Aorta (tissue), 5 donors: ENCODE measurements at places on chromosomes 16 and 17. TPM values are rescaled to one million over a fixed set of nuclear protein-coding genes. Genes with fewer than 3 reads are reported as not detected.

The CCL16 gene
- polyA plus RNA-seq = not detected

The ERN2 gene
- polyA plus RNA-seq = 0.50 TPM

DNA sequence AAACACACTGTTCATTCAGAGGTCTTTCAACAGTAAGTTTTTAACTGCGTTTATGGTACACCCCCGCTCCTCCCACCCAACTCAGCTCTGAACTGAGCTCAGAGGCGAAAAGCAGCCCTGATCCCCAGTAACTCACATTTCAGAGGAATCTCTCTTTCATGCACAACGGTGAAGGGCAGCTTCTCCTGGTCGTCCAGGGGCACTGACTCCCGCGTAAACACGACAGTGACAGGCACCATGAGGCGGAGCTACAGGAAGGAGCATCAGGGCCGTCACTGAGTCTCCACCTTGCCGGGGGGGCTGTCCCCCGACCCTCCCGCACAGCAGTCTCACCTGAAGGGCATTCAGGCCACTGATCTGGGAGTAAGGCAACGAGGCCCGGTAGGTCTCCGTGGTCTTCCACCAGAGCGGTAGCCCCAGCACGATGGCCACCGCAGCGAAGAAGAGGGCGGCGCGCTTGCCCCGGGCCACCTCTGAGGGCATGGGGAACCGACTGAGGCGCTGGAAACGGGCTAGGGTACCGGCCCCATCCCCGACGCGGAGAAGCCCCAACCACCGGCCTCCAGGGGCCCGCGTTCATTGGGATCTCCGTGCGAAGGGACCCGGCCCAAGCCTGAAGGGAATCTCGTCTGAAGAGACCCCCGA, 486 bp downstream of the PIGS start:
- peak overlapping the region; percentile 62 for H3K4me3 ChIP-seq
- H3K27ac ChIP-seq = peak overlapping the region; percentile 30
- no peaks in the 10 kb centered on the region for H3K36me3 ChIP-seq
- no peaks in the 10 kb centered on the region for H3K4me1 ChIP-seq

DNA sequence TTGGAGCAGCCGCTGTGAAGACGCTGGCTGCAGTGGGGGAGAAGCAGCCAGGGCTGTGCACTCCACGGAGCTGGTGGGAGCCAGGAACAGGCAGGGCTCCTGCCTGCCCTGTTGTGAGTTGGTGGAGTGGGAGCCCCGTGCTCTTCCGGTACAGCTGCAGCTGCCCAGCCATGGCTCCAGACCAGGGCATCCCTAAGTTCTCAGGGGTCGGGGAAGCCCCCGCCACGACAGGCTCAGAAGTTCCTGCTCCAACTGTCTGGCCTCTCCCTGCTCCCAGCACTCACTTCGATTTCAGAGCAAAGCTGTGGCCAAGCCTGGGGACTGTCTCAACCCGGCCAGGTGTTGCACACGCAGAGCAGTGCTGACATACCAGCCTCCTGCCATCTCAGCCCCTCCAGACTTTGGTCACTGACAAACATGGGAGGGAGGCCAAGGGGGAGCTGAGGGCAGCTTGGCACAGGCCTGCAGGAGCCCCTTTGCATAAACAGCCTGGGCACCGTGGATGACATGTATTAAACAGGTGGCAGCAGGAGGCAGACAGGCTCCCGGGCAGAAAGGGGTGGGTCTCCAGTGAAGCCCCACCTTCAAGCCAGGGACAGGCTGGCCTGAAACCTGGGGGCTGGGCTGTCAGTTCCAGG, 13.9 kb upstream of the KDM8 start:
- H3K4me1 ChIP-seq = no peaks in the 10 kb centered on the region
- no peak overlapping the region for H3K4me3 ChIP-seq
- H3K27me3 ChIP-seq = no peaks in the 10 kb centered on the region
- H3K36me3 ChIP-seq = no peaks in the 10 kb centered on the region

GRCh38 chr17:9798724-9799123, 7.3 kb upstream of the DHRS7C start:
- H3K36me3 ChIP-seq = no peaks in the 10 kb centered on the region
- DNase-seq = peak; percentile 2
- no peaks in the 10 kb centered on the region for H3K27me3 ChIP-seq
- H3K27ac ChIP-seq = no peak overlapping the region
- no peaks in the 10 kb centered on the region for H3K4me1 ChIP-seq

GRCh38 chr17:62716834-62717588, 89.5 kb downstream of the MRC2 start:
- DNase-seq = no peak
- H3K4me3 ChIP-seq = no peak overlapping the region
- no peaks in the 10 kb centered on the region for H3K27me3 ChIP-seq
- H3K36me3 ChIP-seq = no peaks in the 10 kb centered on the region
- peaks cover 3% of the 10 kb centered on the region for H3K4me1 ChIP-seq
- no peak overlapping the region for H3K27ac ChIP-seq

DNA sequence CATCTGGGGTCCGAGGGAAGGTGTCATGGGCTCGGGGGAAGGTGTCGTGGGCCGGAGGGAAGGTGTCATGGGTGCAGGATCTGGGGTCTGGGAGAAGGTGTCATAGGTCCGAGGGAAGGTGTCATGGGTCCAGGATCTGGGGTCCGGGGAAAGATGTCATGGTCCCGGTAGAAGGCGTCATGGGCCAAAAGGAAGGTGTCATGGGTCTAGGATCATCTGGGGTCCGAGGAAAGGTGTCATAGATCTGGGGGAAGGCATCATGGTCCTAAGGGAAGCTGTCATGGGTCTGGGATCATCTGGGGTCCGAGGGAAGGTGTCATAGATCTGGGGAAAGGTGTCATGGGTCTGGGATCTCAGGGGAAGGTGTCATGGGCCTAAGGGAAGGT, 942 bp downstream of the RAB40C start:
- no peaks in the 10 kb centered on the region for H3K4me1 ChIP-seq
- DNase-seq = no peak
- H3K27ac ChIP-seq = no peak overlapping the region
- H3K4me3 ChIP-seq = no peak overlapping the region
- no peaks in the 10 kb centered on the region for H3K36me3 ChIP-seq
- no peaks in the 10 kb centered on the region for H3K27me3 ChIP-seq

- DNase-seq = no peak
- no peaks in the 10 kb centered on the region for H3K4me1 ChIP-seq
- H3K36me3 ChIP-seq = no peaks in the 10 kb centered on the region
- no peaks in the 10 kb centered on the region for H3K27me3 ChIP-seq
Observed at GRCh38 chr17:64277831-64278562, 14.9 kb upstream of the TEX2 start.

DNA sequence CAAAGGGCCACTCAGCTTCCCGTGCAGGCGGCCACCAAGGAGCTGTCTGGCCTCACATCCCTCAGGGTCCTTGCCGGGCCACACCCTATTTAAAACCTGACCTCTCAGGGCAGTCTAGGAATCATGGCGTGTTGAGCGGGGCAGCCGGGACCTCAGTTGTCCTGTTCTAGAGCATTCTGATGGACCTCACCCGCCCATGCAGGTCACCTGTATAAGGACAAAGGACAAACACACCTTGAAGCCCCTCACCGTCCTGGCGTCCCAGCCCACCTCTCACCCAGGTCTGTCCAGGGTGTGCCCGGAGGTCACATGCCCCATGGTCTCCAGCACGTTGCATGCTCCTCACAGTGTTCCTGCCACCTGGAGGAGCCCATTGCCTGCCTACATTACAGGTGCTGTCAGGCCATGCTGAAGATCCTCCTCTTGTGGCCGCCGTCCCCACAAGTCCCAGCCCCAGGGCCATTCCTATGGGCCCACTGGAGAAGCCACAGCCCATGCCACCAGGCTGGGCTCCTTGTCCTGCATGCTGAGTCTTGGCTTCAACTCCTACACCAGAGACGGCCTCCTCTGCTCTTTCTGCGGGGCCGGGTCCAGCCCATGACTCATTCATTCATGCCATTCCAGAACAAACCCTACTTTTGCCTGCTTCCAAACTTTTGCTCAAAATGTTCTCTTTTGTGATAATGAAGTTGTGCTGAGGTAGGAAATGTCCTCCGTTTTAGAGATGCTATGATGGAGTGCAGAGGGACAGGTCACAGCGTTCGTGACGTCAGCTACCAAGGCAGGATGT, 46.3 kb downstream of the PEMT start:
- DNase-seq = no peak
- no peak overlapping the region for H3K4me3 ChIP-seq
- H3K36me3 ChIP-seq = no peaks in the 10 kb centered on the region
- H3K27ac ChIP-seq = peak overlapping the region; percentile 2

GRCh38 chr16:71338632-71339031, 19.9 kb upstream of the CALB2 start:
- no peak overlapping the region for H3K4me3 ChIP-seq
- no peaks in the 10 kb centered on the region for H3K4me1 ChIP-seq
- no peak overlapping the region for H3K27ac ChIP-seq

- H3K4me3 ChIP-seq = no peak overlapping the region
- no peaks in the 10 kb centered on the region for H3K36me3 ChIP-seq
- H3K27me3 ChIP-seq = no peaks in the 10 kb centered on the region
Observed at GRCh38 chr16:4347765-4348509, 3.2 kb downstream of the PAM16 start.

DNA sequence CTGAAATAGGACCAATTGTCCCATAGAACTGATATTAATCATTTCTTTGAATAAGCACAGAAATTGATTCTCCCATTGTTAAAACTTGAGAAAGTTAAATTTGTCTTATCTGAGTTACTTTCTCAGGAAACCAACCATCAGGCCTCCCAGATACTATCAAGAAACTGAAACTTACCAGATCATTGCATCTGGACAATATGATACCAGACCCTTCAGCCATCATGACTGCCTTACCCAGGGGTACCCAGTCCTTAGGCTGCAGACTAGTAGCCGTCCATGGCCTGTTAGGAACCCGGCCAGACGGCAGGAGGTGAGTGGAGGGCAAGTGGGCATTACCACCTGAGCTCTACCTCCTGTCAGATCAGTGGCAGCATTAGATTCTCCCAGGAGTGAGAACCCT, 7.8 kb downstream of the STXBP4 start:
- no peaks in the 10 kb centered on the region for H3K4me1 ChIP-seq
- H3K4me3 ChIP-seq = no peak overlapping the region
- H3K27me3 ChIP-seq = no peaks in the 10 kb centered on the region
- no peak for DNase-seq

The ZPBP2 gene
- polyA plus RNA-seq = not detected

- H3K27me3 ChIP-seq = no peaks in the 10 kb centered on the region
- H3K4me3 ChIP-seq = no peak overlapping the region
- H3K4me1 ChIP-seq = no peaks in the 10 kb centered on the region
- H3K27ac ChIP-seq = no peak overlapping the region
- no peak for DNase-seq
- H3K36me3 ChIP-seq = no peaks in the 10 kb centered on the region
Observed at GRCh38 chr17:51540151-51540550, 279.8 kb downstream of the UTP18 start.

DNA sequence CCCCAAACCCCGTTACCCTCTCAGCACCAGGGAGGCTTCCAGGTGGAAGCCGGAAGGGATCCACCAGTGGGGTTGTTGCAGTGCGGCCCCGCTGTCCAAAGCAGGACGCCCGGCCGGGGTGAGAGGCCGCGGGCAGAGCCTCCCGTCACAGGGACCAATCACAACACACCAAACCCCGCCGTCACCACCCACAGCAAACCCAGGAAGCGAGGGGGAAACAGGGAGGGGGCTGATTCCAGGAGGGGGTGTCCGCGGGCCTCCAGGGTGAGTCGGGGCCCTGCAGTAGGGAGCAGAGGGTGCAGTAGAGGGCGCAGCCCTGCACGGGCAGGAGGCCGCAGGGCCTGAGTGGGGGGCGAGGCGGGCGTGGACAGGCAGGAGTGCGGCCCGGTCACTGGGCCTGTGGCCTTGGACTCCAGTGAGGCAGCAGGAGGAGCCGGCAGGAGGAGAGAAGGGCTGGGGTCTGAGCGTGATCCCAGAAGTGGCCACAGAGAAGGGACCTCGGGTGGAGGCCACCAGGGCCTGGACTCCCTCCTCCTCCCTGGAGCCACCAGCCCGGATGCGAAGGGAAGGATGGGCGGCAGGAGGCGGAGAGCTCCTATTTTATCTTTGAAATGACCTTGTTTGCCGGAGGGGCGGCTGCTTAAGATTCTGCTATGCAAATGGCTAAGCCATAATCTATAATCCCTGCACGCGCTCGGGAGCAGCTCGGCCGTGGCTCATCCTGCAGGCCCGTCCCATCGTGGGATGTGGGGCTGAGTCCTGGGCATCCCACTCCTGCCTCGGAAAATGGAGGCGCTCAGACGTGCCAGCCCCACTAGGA, 41.5 kb downstream of the ZFPM1 start:
- no peaks in the 10 kb centered on the region for H3K4me1 ChIP-seq
- H3K4me3 ChIP-seq = no peak overlapping the region
- DNase-seq = no peak
- no peaks in the 10 kb centered on the region for H3K36me3 ChIP-seq
- no peak overlapping the region for H3K27ac ChIP-seq

- no peak overlapping the region for H3K27ac ChIP-seq
- H3K4me1 ChIP-seq = no peaks in the 10 kb centered on the region
- H3K27me3 ChIP-seq = no peaks in the 10 kb centered on the region
- no peaks in the 10 kb centered on the region for H3K36me3 ChIP-seq
- no peak for DNase-seq
Observed at GRCh38 chr16:64704386-64704785, 417.5 kb downstream of the CDH11 start.

The TMC7 gene
- 0.25 TPM for polyA plus RNA-seq

DNA sequence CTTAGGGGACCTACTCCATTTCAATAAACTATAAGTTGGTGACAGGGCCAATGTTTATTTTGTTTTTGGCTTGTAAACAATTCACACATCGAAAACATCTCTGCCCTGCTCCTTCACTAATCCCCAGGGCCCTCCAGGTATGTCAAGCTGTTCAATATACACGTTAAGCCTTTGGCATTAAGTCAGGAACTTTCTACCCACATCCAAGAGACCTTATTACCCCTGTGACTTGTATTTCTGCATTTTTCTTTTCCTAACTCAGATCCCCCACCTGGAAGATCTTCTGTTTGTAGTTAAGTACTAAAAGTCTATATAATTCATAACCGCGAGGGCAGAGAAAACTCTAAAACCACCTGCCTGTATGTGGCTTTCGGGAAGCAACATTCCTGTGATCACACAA, 106.8 kb upstream of the AXIN2 start:
- no peak overlapping the region for H3K27ac ChIP-seq
- DNase-seq = no peak
- no peaks in the 10 kb centered on the region for H3K4me1 ChIP-seq
- no peaks in the 10 kb centered on the region for H3K27me3 ChIP-seq
- no peaks in the 10 kb centered on the region for H3K36me3 ChIP-seq

The PLEKHM1 gene
- 18.2 TPM for polyA plus RNA-seq
